Stimulated activated CD4-positive, alpha-beta T cell treated with anti-CD3 and anti-CD28 coated beads, Interleukin-1b, Interleukin-23, amount 100 ng/mL, for 24 hours (primary cell): ENCODE measurements at places on chromosomes 5 and 9.

GRCh38 chr5:154302161-154302560, 111.6 kb downstream of the GALNT10 start:
- DNase-seq = no peak

DNA sequence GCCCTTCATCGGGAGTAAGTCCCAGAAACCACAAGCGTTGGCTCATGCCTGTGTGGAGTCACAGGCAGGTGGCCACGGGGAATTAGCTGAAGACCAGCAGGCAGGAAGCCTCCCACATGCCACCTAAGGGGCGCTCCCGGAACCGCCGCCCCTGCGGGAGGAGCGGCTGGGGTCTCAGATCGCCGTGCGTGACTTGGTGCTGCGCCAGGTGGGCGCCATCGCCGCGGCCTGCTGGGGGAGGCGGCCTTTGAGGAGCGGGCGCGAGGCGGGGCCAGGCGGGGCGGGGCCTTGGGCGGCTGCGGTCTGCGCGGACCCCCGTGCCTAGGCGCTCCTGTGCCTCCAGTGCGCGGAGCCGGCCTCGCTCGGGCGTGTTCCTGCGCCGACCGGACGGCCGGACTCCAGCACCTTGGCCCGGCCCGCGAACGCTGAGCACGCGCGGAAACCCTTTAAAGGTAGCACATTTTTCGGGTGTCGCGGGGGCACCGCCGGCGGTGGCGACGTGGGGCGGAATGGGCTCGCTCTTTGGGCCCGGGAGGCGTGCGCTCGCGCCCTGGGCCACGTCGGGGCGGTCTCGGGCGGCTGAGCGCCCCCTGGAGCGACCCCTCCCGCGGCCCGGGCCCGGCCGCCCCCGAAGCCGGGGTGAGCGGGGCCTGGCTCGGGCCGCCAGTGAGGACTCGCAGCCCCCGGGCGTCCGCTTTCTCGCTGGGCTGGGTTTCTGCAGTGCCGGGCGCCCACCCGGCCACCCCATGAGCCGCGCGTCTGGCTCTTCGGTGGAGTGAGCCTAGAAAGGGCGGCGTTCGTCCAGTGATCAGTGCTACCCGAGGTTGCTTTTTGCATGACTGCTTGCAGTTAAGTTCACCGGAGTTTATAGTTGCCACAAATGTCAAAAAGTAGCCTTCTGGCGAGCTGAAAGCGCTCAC, 24.5 kb downstream of the LECT2 start:
- DNase-seq = no peak

DNA sequence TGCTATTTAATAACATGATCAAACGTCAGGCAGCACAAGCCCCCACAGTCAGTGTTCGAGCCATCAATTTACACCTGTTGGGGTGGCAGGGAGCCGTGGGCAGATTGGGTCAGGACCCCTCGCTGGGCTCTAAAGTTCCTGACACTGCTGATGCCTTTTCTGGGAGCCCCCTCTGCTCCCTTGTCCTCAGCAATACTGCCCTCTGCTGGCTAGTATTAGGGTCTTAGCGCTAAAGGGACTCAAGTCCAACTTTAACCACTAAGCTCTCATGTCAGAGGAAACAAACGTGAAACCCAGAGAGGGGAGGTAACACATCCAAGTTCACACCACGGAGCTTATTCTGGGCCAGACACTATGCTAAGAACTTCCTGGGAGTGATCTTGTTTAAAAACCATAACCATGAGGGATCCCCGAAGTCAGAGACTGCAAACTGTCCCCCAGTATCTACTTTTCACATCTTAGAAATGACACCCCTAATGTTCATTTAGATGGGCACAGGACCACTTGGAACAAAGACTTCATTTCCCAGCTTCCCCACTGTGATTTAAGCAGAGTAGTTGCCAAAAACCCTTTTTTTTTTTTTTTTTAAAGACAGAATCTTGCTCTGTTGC, 20.4 kb downstream of the ANKS6 start:
- no peak for DNase-seq

DNA sequence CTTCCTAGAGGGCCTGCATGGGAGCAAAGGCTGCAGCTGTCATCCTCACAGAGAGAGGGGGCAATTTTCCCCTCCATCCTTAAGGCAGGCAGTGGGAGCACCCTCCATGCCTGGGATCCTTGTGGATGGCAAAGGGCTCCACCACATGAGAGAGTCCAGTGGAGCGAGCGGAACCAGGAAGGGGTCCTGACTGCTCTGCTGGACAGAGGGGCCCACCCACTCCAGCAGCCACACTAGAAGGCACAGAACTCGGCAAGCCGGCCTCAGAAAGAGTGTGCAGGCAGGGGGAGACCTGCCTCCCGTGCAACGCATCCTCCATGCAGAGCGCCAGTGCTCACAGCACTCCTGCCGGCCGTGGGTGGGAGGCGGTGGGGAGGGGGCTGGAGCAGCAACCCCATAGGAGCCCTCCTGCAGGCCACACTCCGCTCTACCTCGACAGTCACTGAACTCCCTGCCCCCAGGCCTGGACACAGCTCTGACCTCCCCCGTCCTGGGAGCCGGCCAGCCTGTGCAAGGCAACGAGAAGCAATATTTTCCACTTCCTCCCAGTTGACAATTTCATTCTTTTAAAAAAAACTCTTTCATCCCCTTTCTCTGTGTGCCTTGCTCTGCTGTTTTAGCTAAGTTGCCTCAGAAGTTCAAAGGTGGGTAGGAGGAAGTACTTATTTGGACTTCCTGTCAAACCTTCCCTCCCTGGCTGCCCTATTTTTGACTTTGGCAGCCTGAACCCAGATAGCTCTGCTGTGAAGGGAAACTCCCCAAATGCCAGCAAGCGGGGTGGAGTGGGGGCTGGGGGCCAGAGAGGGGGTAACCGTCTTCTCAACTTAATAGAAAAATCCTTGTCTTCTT, 5.3 kb upstream of the LCP2 start:
- no peak for DNase-seq

DNA sequence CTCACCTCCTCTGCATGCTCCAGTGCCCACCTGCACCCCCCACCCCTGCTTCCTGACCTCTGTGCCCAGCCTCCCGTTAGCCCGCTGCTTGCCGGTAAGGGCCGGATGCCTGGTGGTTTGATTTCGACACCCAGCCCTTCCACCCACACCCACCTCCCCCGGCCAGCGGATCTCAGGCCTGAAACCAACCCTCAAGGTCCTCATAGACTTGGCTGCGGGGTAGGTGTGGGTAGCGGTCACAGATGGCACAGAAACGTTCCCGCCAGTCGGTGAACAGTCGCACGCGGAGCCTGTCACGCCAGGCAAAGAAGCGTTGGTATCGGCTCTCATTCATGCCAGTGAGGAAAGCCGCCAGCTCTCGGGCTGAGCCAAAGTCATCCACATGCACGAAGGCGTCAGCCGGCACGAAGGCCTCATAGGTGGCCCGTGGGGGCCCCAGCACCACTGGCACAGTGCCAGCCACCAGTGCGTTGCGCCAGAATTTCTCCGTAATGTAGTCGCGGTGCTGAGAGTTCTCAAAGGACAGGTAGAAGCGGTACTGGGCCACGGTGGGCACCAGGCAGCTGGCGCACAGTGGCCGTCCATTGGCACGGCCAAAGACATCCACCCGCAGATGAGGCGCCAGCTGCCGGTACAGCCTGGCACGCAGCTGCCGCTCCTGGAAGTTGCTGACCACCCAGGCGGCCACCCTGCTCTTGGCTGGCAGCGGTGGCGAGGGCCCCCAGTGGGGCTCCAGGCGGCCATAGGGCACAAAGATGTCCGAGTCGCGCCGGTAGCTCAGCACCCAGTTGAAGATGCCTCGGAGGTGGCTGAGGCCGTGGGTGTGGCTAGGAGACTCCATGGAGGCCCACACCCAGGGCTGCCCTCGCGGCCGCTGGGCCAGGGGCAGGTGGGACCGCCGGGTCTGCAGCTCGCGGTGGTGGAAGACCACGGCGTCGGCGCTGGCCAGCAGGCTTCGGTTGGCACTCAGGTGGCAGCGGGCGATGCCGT, 1.1 kb downstream of the FUT7 start:
- DNase-seq = no peak

DNA sequence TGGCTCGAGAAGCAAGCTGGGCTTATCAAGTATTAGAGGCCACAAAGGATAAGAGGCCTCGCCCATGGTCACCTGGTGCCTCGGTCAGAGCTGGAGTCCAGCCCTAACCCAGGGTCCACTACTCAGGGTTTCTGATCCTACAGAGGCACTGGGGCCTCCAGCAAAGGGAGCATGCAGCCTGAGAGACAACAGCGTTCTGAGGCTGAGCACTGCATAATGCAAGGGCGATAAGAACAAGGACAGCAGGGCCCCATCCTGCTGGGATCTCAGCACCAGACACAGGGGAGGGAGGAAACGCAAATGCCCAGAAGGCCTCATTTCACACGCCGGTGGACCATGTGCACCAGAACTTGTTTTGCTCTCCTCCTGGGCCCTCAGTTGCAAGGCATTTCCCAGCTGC, 63.0 kb downstream of the C5orf15 start:
- no peak for DNase-seq

- no peak for DNase-seq
Measured at GRCh38 chr5:16713386-16713928, 96.7 kb upstream of the RETREG1 start.

DNA sequence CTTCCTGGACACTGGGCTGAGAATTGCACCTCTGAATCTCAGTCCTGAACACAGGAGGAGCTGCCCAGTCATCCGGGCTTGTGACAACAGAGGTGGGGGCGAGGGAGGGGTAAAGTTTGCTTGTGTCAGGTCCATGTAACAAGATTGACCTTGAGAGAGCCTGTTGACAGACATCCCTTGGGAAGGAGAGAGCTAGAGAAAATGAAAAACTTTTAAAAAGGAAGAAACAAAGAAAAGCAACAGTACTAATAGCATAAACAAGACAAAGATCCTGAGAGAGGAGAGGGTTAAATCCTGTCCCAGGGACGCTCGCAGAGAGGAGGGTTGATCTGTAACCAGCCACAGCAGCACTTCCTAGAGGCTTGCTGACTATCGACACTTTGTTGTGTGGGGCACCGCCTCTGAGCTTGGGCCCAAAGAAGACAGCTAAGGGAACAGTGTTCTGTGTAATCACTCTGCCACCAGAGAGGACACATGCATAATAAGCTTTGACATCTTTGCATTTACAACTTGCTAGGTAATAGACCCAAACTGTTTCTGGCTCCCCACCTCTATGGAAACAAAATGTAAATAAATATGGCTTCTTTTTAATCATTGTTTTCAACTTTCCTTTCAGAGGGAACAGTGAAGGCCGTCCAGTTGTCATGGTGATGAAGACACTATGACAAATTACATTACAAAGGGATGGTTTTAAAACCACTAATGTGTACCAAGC, 363.7 kb downstream of the CSNK1G3 start:
- DNase-seq = no peak

- DNase-seq = no peak
Measured at GRCh38 chr9:133738640-133739225, 581 bp upstream of the SARDH start.

GRCh38 chr9:114115654-114116125, 16.6 kb upstream of the KIF12 start:
- DNase-seq = no peak

DNA sequence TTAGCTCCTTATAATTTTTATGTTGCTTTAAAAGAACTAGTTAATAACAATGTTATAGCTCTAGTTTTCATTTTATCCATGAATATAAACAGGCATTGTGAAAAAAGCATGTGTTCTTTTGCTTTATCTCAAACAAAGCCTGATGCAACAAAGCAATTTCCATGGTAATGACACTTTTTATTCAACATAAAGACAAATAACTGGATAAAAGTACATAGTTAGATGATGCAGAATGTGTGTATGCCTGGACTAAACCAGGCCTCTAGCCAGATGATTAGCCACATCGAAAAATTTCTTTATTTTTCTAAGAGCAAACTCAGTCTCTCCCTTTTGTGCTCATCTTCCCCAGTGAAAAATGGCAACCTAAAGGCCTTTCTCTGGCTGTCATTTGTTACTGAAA, 125.6 kb upstream of the TARS1 start:
- no peak for DNase-seq

DNA sequence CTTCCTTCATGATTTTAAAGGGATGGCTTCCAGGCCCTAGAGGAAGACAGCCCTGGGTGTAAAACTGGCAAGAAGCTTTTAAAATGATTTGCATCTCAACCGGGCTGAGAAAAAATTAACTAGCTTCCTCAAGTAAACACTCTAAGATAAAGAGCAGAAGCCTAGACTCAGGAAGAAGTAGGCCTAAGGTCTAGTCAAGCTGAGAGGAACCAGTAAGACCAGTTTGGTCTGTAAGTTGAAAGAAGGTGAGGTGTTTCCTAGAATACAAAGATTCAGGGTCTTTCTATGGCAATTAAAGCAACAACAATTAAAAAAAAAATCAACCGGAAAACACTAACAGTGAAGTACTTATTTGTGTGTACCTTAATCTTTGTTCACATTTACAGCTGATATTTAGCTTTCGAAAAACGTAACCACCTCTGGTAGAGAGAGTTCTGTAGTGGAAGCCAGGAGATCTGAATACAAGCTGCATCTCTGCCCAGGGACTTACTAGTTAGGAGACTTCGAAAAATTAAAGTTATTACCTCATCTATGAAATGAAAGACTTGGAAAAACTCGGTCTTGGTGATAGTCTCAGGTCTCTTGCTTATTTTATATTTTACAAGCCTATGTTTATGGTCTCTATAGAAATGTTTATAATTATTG, 75.7 kb downstream of the TUSC1 start:
- no peak for DNase-seq

DNA sequence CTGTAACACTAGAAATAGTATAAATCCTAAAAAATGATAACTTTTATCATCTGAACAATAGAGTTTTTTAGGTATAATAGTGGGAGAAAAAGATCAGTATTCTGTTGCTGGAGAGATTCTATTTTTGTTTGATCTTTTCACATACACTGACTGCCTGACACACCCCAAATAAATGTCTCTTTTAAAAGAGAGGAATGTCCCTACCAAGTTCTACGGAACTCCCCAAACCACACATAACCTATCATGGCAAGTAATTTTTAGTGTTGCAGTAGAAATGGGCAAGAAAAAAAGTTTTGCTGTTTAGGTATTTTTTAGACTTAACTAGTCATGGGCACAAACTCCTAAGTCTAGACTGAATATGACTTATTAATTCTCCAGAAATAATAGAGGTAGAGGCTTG, 139.1 kb downstream of the ELAVL2 start:
- no peak for DNase-seq

DNA sequence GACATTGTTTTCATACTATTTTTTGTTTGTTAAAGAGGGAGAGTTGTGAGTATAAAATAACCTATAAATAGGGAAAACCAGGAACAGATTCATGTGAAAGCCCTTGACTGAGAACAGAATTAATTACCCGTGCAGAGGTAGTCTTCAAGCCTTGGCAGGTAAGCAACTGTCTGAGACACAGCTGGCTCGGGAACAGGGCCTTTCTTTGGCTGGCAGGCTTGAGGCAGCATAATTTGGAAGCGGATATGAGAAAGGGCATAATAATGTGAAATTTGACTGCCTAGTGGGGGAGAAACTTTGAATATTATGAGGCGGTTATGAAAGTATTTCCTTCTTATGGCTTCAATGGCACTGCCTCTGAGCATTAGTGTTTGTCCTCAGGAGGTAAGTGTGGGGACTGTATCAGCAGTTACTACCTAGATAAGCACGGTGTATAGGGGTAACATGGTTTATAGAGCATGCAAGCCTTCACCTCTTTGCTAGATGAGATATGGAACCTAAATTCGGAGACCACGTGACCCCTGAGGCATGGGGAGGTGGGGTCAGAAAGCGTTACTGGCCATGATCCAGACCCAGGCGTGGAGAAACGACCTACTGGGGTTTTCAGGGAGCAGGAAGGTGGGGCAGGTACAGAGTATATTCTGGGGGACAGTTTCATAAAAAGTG, 210.2 kb upstream of the GAS1 start:
- no peak for DNase-seq

- DNase-seq = no peak
Measured at GRCh38 chr5:109218818-109219217, 191.0 kb downstream of the PJA2 start.
